DMS 273 treated with DMSO at 0.1 percent for 48 hours (cell line): ENCODE measurements at places on chromosomes 5 and 9.

- no peak for DNase-seq
Measured at GRCh38 chr5:58357799-58358500, 101.9 kb downstream of the PLK2 start.

GRCh38 chr5:91535499-91535898, 152.4 kb upstream of the ARRDC3 start:
- DNase-seq, result no peak

GRCh38 chr5:11390291-11390767, 513.9 kb downstream of the CTNND2 start:
- no peak for DNase-seq

DNA sequence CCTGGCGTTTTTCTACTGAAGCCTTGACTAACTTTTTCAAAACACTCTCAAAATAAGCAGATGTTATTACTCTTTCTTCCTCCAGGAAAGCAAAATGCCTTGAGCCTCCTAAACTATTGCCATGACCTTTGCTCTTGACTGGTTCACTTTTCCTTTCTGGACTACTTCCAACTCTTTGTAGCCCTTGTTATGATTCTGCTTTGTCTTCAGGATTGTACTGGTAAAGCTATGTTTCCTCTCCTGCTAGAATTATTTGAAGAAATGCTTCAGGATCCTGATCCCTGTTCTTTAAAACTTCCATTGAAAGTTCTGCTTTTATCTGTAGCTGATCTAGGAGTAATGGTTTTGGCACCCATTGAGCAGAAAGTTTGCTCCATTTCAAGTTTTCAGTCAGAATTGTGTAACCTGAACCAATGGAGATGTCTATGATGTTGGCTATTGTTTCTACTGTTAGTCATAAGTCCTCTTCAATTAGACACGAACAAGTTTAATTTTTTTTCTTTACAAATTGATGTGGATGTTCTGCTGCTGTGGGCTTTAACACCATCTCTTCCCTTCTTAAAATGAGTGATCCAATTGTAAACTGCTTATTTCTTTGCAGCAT, 1356.4 kb downstream of the EFNA5 start:
- no peak for DNase-seq

DNA sequence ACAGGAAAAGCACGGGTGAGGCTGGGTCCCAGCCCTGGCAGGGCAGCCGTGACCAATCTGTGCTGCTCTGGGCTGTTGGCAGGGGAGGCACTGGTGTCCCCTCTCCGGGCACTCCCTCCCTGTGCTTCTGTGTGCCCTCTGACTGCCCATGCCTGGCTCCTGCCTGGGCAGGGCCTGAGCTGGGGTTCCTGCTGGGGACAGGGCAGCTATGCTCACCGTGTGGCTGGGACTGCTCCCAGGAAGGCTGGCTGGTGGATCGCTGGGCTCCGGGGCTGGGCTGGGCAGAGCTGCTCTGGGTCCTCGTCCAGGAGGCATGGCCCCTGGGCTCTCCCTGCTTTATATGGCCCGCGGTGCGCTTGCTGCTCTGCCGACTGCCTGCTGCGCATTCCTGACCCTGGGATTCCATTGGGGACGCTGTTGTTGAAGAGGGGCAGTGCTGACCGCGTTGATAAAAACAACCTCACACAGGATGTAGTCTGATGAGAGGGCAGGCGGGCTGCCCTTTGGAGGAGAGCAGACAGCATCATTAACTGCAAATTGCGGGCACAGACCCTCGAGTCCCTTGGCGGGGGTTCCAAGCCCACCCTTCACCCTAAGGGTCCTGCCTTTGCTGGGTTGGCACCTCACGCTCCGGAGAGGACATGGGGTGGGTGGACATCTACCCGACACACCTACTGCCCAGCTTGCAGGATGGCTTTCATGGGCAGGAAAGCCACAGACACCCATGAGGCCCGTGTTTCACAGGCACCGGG, 955 bp downstream of the QRFP start:
- DNase-seq, result no peak

DNA sequence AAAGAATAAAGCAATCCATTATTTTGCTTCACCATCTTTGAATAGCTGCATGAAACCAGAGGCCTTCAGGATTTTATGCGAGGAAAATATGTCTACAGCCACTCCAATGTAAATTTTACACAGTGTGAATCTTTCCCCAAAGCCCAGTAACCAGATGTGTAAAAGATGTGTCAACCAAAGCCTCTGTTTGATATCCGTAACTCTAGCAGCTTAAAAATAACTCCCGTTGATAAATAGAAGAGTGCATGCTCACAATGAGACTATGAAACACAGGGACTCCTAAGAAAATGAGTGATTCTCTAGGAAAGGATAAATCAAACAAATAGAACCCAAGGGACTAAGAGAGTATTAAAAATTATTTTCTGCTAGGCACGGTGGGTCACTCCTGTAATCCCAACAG, 60.0 kb upstream of the NPR3 start:
- DNase-seq, result no peak

GRCh38 chr9:83431101-83432060, 106.8 kb downstream of the FRMD3 start:
- no peak for DNase-seq
